ENCODE measurements at places on chromosomes 5 and 9.

DNA sequence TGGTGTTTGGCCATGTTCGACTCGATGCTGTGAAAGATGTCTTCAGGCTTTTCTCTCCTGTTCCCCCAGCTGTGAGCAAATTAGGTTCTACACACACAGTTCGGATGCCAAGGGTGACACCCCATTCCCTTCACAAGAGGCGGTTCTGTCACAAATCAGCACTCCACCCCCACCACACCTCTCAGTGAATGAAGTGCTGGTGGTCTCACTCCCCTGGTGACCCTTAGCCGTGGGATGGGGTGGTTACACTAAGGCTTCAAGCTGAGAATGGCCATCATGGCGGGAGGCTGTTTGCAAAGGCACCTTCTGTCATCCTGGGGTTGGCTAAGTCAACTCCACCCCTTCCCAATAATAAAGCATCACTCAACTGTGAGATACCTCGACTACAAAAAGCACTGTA is 26.4 kb downstream of the AMBP start:
- no peak for DNase-seq

GRCh38 chr5:5437227-5438172 is 15.0 kb downstream of the ICE1 start:
- no peak for DNase-seq

DNA sequence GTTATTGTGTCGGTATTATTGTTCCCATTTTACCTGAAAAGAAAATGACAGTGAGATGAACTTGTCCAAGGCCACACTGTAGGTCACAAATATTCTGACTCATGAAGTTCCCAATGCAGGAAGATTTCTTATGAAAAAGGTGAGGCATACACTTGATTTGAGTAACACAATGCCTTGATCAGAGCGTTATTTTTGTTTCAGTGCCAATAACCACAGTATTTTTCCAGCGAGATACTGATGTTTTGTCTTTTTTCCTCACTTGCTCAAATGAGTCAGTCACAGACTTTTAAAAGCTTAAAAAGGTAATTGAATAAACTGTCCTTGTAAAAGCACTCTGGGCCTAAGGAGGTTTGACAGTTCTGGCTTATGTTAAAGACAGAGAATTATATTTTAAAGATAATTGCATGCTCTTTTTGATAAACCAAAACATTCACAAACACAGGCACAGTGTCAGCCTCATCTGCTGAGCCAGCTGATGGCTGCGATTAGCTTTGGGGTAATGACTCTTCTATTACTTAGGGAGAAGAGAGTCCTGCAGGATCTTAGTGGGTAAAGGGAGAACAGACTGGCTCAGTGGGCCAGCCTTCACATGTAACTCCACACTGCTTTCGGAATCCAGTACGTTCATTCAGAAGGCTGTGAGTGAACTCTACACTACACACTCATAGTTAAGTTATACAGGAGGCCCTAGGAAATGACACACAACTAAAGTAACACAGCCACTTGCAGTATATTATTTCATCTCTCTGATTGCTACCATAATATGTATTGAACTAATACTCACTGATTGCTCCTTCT is 165.5 kb upstream of the CD180 start:
- DNase-seq: no peak

DNA sequence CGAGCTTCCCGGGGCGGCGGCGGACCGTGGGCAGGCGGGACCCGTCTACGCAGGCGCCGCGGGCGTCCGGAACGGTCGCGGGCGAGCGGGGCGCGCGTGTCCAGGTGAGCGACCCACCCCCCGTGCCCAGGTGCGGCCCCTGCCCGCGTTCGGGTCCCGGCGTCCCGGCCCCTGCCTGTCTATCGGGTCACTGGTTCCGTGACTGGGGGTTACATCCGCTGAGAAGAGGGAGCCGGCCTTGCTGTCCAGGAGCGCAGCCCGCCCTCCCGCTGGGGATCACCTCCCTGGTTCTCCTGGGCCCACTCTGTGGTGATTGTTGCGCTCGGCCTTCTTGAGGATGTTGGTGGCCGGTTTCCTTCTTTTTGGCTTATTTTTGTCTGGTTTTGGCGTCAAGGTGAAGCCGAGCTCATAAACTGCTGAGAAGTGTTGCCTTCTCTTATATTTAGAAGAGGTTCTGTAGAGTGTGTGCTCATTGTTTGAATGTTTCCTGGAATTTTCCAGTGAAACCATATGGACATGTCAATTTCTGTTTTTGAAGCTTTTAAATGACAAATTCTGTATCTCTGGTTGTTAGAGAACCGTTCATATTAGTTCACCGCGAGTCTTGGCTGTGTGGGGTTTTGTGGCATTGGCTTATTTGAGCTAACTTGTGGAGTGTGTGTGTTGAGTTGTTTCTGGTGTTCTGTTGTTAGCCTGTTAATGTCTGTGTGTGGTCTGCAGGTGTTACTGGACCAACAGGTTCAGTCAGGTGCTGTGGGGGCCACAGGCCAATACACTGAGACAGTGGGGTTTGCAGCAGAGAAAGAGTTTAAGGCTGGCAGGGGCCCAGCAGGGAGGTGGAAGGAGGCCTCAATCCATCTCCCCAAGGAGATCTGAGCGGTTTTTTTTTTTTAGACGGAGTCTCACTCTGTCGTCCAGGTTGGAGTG is 621 bp downstream of the CEP72 start:
- DNase-seq: peak; percentile 59

- no peak for DNase-seq
These were observed 182.3 kb upstream of the MAST4 start for GRCh38 chr5:66413931-66414330.

- DNase-seq: peak; percentile 77
These were observed 14.7 kb downstream of the ASTN2 start for GRCh38 chr9:117400171-117400570.

- DNase-seq: no peak
These were observed 25.9 kb downstream of the FNBP1 start for GRCh38 chr9:130017076-130017475.

GRCh38 chr5:69024241-69024651 is 69.6 kb upstream of the SLC30A5 start:
- DNase-seq: peak; percentile 66

GRCh38 chr9:97629156-97629555 is 4.0 kb downstream of the TSTD2 start:
- DNase-seq: no peak

GRCh38 chr5:34826347-34826746 is 12.6 kb upstream of the TTC23L start:
- peak; percentile 64 for DNase-seq

GRCh38 chr5:102139029-102139428 is 157.1 kb downstream of the SLCO4C1 start:
- DNase-seq: no peak

- no peak for DNase-seq
These were observed 38.6 kb downstream of the TGFBI start for GRCh38 chr5:136067422-136067821.

DNA sequence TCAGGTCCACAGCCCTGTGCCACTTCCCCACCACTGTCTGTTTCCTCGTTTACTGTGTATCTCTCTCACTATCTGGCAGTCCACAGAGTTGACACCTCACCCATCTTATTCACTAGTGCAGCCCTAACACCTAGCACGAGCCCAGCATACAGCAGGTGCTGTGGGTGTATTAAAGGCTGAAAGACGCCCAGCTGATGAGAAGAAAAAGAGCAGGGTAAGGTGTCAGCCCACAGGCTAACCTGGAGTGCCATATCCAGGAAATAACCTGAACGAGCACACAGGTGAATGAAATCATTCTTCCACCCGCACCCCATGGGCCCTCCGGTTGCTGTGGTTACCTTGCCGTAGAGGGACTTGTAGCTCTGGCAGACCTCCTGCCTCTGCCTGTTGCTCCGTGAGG is 18.6 kb downstream of the ANXA6 start:
- no peak for DNase-seq

DNA sequence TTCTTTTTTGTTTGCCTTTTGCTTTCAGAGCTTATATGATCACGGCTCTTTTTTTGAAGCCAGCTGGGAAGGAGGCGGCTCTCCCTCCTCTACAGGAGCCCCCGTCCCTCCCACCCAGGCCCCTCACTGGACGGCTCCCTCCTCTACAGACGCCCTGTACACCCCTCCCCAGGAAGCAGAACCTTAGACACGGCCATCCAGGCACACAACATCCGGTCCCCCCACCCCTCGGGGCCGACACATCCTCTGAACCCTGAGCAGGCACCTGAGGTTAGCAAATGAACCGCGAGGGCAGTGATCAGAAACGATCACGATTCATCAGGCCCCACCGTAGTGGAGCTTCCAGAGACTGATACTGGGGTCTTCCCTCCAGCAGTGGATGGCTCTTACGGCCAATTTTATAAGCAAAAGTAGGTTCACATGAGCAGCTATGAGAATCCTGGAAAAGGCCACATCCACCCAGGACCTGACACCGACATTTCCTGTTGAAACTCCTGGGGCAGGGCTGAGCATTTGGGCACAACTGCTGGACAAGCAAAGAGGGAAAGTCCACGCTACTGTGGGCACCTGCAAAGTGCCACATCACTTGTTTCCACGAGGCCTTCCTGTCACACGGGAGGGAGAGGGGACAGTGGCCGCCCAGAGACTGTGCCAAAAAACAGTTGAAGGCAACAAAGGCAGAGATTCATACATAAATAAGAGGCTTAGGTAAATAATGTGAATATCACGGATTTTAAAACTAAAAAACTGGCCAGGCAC is 78.9 kb downstream of the SEMA4D start:
- no peak for DNase-seq

GRCh38 chr9:81490605-81491331 is 198.6 kb downstream of the TLE1 start:
- DNase-seq: no peak

- DNase-seq: no peak
These were observed 10.4 kb upstream of the PDCD1LG2 start for GRCh38 chr9:5499889-5500398.

DNA sequence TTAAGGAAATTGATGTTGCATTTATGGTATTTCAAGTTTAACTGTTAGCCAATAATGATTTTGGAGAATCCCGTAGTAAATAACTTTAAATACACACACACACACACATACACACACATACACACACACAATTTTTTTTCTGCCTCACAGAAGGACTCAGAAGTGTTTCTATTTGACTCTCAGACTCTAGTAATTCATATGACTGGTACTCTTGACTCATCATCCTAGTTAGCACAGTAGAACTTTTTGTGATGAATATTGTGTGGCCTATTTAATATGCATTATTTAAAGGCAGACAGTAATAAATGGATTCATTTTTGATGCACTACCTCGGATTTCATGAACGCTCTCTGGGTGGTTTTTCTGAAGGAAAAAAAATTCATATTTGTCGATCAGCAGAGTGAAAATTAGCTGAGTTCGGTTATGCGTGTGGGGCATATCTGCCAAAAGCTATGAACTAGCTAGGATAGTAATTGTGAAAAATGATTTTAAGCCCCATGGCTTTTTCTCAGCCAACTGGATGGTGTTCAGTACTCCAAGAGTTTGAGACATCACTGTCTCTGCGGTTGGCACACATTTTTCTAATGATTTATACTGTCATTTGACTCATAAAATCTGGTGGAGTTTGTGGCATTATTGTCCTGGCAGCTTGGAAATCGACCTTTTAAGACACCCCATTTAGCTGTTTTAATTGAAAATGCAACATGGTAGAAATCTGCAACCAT is 102.2 kb downstream of the PCSK5 start:
- DNase-seq: no peak
